Purkinje cell (primary cell): ENCODE measurements at places on chromosomes 2 and 18. TPM values are rescaled to one million over a fixed set of nuclear protein-coding genes. Genes with fewer than 3 reads are reported as not detected.

Gene CNDP1
- polyA plus RNA-seq, result 2.3 and 4.6 TPM in 2 replicates

Gene RETSAT
- 7.1 and 8.2 TPM in 2 replicates for polyA plus RNA-seq

Gene FOXD4L1
- not detected in 2 replicates for polyA plus RNA-seq

Gene ITPRIPL1
- 0.22 TPM in 1 of 2 replicates, not detected in the other for polyA plus RNA-seq

Gene TANC1
- polyA plus RNA-seq, result 93.5 and 118 TPM in 2 replicates
